ENCODE measurements at places on chromosomes 7 and 10.

DNA sequence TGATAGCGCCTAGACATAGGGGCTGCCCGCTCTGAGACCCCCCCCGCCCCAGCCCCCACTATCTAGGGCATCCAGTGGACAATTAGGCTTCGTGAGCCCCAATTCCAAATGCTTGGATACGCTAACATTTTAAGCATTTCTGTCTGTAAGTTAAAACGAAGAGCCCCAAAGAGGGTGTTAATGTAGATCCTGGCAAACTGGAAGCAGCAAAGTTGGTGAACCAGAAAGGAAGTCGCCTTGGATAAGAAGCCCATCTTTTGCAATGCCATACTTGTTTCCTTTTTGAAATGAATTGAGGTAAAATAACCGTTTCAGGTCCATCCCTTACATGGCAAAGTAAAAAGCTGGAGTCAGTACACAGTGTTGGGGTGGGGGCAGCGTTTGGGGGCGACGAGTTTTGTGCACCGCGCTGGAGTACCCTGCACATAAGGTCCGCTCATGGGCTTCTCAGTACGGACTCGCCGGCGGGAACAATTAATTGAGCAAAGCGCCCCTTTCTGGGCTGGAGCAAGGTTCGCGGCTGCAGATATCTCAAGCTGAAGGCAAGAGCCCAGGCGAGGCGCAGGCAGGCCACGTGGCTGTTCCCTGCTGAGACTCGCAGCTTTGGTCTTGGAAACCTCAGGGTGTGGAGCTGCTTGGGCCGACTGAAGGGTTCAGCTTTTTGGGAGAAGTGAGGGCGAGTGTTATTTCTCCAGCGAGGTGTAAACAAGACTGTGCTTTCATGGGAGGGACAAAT, 1.4 kb upstream of the TWIST1 start:
- DNase-seq = no peak

GRCh38 chr10:119477444-119477843, 65.1 kb downstream of the RGS10 start:
- no peak for DNase-seq

DNA sequence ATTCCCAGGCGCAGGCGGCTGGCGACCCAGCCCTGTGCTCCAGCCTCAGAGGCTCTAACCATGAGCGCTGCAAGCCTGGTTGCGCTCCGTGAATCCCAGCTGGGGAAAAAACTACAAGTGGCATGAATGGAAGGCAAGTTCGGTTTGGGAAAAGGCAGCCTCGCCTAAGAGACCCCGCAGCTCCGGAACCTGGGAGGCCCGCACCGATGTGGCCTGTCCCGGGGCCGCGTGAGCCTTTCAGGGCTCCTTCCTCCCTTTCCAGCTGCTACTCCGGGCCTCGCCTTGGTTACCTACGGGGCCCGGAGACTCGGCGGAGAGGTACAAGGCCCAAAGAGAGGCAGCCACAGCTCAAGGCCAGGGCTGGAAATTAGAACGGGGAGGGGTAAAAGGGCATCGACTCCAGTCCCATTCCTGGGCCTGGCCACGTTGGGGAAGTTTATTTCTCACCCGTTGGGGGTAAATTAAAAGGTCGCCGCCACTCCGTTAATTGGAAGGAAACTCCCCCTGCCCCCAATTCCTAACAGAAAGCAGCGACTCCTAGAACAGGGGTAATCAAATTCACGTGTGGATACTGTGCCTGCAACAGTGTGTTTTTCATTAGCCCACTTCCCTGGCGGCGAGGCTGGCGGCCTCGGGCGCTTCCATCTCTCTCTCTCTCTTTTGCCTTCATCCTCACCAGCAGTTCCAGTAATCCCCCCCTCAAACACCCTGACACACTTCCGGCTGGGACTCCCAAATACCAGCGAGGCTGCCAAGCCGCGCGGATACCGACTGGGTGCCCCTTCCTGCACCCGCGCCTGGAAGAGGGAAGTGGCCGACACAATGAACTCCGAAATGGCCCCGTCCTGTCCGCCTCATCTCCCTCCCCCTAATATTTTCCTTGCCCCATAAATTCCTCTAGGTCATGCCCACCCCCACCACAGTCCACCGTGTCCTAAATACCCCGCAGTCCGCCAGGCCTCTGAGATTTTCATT, 1.5 kb upstream of the HOXA9 start:
- DNase-seq = no peak

- peak; percentile 91 for DNase-seq
These were observed 281.8 kb downstream of the KCNMA1 start for GRCh38 chr10:77355844-77356243.
